RWPE1 (cell line): ENCODE measurements at places on chromosomes 7 and 10.

DNA sequence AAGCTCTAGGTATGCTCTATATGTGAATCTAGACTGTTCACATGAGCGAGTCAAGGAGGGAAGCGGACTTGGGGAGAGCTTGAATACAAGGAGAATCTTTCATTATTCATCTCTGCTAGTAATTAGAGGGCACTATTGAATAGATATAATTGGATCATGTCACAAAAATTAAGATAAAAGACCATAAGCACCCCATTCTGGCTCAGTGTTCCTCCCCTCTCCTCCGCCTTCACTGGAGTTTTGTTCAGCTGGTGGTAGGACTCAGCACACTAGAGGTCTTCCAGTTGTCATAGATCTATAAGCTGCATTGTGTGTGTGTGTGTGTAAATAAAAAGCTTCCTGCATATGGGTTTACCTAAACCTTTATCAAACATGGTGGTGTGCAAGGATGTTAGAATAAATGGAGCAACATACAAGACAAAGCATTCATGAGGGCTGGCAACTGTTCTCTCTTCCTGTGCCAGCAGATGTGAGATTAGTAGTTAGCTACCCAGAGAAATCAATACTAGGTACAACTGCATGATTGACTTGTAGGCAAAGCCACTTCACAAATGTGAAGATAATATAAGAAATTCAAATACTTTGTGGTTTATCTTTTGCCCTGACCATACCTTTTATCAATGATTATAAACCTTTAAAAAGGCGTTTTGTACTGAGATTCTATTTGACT is 142.6 kb downstream of the CREB5 start:
- DNase-seq = no peak

DNA sequence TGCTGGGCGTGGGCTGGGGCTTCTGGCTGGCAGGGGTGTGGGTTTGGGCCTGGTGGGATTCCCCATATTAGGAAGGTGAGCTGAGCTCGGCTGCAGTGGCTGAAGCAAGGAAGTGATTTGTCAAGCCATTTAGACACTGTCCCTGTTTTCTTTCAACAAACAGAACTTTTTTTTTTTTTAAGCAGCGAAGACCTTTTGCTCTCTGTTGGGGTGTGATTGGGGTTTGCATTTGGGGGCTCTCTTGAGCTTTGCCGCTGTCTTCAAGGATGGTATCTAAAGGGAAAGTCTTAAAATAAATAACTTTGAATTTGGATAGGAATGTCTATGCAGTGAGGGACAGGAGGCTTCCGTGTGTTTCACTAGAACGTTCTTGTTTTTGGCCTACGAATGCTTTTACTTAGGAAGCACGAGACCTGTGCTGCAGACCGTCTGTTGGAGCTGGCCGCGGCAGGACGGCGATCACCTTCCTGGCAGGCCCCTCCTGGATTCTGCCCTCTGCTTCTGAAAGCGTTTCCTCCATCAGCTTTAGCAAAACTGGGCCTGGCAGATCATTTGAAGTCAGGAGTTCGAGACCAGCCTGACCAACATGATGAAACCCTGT is 43.9 kb downstream of the FOXK1 start:
- no peak for DNase-seq

DNA sequence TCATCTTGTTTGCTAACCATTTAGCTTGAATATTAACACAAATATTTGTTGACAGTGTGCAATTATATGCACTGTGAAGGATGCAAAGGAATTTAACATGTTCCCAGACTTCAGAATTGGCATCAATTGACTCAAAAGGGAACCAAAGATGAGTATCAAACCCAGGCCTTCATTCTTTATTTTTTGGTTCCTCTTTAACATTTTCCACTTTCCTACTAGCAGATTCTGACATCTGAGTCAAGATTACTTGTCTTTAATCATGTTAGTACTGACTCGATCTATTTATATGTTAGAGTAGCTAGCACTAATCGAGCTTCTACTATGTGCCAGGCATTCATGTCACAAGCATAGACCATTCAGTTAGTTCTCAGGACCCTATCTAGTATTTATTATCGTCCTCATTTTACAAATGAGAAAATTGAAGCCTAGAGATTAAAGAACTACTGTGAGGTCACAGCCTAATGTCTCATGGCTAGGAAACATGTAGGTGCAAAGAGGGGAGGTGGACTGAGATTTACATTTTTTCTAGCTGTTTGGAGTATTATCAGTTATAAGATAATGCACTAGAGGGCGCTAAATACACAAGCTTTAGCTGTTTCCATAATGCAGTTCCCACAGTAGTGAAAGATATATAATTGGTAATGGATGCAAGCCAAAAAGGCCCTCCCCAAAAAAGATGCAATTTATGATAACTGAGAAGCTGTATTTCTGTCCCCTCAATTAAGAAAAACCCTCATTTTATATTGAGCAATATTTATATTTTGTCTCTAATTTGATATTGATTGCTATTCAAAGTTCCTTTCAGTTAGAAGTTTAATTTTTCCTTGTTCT is 32.9 kb upstream of the KMT2E start:
- DNase-seq = peak; percentile 63

GRCh38 chr7:22876986-22877729 is 54.5 kb upstream of the TOMM7 start:
- no peak for DNase-seq

DNA sequence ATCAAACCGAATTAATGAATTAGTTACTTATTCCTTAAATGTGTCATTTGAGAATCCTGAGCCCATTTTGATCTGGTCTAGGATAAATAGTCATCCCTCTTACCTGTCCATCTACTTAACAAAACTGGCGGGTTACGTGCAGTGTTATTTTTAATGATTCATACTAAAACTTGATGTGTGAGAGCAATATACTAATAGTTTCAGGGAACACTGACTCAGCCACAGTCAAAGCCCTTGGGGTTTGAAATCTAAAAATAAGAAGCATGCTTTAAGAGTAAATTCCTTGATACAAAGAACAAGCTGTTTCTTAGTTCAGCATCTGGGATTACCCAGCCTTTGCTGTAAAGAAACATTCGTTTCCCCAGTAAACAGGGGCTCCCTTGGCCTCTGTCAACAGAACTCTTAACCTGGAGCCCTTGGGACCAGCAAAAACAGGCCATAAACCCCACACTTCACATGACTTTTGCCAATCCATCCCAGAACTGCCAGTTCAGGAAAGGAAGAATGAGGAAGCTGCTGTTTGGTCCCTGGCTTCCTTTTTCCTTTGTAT is 370.6 kb upstream of the IGFBP3 start:
- DNase-seq = peak; percentile 71

DNA sequence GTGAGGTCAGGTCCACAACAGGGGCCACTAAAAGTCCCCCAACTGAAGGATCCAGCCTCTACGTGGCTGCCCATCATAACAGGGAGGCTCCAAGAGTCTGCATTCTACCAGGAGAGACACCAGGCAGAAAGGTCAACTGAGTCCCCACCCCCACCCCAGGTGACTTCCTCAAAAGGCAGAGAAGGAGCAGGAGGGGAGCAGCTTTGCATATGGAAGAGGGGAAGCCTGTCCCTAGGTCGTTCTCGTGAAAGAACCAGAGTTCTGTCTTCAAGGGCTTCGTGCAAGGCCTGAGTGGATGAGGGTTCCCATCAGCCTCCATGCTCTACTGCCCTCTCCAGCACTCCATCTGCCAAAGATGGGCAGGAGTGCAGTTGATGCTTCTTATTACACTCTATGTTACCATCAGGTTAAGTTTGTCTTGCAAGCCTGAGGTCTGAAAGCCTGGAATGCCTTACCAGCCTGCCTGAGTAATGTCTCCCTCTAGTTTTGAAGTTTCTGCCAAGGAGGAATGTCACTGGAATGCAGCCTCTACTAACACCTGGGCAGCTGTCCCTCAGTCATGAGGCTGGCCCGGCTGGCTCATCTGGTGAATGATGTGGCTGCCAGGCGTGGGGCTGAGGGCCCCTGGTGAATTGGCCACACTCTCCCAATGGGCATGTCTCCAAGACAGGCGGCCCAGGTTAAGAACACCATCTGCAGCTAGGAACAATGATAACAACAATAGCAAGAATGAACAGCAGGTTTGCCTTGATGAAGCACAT is 54.3 kb upstream of the SMNDC1 start:
- peak; percentile 74 for DNase-seq

- DNase-seq = no peak
Observed at GRCh38 chr7:33339074-33339790, 209.9 kb downstream of the BBS9 start.

DNA sequence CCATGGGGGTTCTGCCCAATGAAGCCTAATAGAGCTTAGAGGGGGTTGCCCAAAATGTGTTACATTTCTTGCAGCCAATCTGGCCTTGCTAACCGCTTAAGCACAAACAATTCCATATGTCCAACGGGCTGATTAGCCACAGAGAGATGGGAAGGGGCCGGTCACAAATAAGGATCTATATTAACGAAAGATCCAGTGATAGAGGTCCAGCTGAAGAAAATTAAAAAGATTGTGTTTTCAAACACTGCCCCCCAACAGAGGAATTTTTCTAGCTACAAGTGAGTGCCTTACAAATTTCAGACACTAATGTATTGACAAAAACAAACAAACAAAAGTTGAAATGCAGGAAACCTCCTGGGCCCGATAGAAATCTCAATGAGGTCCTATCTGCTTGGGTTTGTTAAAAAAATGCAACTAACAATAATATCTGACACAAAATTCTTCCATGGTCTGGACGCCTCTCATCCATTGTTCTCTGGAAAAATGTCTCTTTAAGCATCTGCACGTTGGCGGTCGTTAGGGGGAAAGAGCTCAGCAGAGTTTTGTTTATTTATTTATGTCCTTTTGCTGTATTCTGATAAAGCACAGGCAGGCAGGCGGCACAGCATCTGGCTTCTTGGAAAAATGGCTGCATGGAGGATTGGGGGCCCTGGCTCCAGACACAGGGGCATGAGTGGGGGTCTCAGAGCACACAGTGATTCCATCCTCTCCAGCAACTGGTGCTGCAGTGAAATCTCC is 402.0 kb downstream of the RPS24 start:
- no peak for DNase-seq

DNA sequence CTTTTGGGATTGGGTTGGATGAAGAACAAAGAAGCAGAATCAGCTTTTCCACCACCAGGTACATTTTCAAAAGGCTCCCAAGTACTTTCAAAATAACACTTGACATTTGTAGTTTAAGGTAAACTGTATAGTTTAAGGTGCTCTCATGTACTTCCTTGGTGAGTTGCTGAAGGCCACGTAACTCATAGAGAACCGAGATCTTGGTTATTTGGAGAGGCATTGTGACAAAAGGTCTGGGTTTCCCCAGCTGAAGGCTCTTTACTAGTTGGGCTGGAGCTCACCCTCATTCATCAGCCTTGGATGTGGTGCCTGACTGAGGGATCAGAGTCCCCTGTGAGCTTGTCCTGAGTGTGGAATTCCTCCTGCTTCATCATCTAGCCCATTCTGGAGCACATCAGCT is 191.8 kb downstream of the TMEM178B start:
- no peak for DNase-seq

DNA sequence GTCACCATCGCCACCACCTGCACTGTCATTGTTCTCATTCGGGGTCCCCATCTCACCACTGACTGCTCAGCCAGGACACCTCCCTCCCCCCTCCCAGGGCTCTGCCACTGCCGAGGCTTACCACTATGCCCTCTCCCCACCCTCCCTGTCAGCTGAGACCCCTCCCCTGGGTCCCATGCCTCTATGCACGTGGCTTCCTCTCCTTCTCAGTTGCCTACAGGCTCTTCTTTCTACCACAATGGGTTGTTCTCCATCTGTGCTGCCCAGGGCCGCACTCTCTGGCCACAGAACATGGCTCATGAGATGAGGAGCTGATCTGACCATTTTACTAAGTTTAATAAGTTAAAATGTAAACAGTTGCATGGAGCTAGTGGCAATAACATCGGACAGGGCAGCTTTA is 16.1 kb upstream of the EN2 start:
- no peak for DNase-seq

- DNase-seq = no peak
Observed at GRCh38 chr7:140640727-140641523, at the start of gene DENND2A. Gene DENND2A, minus strand, starts transcription at chr7:140640813. Its CDS starts 38,416 bp downstream, at chr7:140602397.

- DNase-seq = no peak
Observed at GRCh38 chr7:31102973-31103850, 51.1 kb downstream of the ADCYAP1R1 start.

DNA sequence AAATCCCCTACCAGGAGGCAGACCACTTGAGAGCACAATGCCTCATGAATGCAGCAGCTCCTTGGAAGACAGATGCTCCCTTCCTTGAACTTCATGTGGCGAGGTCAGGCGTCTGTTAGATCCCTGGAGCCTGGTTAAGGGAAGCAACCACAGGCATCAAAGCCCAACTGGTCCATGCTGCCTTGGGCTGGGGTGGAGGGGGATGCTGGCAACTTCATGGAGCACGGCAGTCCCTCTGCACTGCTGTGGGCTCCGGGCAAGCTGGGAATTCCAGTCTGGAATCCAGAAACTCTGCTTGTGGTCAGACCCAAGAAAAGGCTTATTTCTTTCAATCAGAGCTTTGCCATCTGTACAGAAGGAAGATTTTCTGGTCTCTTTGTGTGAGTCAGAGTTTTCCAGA is 130.4 kb downstream of the PFKFB3 start:
- DNase-seq = no peak

DNA sequence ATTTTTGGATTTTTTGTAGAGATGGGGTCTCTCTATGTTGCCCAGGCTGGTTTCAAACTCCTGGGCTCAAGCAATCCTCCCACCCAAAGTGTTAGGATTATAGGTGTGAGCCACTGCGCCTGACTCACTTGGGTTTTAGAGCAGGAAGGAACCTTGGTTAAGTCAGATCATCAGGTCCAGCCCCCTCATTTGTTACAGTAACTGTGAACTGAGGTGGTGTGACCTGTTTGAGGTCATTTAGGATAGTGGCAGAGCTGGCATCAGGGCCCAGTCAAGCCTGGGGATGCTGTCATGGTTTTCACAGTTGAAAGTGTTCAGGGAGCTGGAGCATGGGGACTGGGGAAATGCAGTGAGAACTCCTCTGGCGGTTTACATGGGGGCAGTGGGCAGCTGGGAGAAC is 159.6 kb downstream of the TAX1BP1 start:
- DNase-seq = no peak

DNA sequence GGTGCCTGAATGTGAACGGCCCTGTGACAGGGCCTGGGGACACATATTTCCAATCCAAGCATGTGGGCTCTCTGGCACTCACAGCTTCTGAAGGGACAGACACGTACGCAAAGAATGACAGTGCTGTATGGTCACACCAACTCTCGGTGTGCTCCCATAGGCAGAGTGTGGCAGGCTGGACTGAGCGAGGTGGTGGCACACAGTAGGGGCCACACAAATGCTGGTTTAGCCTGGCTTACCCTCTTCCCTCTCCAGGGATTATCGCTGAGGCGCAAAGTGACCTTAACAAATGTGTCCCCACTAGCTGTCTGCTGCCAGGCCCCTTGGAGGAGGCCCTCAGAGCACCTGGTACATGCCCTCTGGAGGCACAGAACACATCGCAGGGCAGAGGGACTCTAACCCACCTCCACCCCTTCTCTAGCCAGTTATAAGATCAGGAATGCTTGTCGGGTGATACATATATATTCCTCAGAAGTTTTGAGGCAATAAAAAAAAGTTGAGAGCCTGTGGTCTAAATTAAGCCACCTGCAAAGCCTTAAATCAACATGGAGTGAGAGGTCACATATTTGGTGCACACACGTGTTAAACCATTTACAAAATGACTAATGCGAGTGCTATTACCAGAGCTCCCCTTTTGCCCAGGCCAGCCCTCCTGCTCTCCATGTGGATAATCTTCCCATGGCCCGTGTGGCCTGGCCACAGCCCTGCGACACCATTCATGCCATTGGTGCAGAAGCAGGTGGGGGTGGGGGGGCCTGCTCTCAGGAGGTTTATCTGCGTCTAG is 262.8 kb upstream of the GRB10 start:
- peak; percentile 92 for DNase-seq

- no peak for DNase-seq
Observed at GRCh38 chr10:3946234-3947229, 161.5 kb upstream of the KLF6 start.
